ENCODE measurements at places on chromosomes 1 and 21.
A peak's percentile ranks its signal among the peaks of the same experiment; 100 is the strongest.

DNA sequence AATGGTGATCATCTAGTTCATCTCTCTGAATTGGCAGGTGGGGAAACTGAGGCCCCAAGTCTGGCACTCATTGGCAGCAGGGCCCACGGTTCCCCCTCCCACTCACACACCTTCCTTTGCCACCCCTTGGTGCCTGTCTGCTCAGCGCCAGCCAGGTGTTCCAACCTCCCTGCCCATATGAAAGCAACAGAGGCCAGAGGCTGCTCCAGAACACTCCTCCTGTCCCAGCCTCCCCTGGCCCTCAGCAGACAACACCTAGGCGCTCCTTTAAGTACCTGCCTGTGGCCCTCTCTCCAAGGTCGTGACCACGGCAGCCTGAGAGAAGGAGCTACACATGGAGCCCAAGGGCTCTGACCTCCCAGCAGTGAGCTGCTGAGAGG, 362.3 kb upstream of the VAMP3 start:
- DNase-seq: no peak

DNA sequence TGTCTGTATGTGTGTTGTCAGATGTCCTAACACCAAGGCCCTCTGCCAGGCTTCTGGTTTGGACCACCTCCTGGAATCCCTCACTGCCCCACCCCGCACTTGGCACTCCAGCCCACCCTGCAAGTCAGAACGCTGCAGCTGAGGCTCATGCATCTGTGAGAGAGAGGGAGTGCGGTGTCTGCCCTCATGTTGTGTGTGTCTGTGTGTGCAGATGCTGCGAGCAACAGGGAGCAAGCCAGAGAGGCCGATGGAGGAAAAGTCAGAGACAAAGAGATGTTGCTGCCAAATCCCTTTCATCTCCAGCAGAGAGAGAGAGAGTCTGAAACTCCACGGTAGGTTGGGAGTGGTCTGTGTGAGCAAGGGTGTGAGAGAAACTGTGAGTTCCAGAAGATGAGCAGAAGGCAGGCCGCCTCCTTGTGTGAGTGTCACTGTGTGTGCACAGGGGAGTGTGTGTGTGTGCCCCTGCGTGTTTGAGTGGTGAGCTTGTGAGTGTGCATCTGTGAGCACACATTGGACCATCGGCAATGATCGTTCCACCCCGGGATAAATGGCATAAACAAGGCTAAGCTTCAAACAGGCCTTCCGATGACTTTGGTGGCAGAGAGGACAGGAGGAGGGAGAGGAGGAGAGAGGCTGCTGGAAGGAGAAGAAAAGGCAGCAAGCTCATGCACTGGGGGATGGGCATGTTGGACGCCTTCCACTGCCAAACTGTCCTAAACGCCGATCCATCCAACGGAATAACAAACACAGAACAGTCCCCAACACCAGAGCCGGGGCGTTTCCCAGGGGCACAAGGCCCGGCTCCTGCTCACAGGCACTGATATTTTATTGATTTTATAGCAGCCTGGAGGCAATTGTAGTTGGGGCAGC, 99.2 kb upstream of the GRIK3 start:
- no peak for DNase-seq

GRCh38 chr1:9891207-9891606, 18.9 kb downstream of the CTNNBIP1 start:
- DNase-seq: no peak

GRCh38 chr1:77538956-77539518, 143.4 kb downstream of the ZZZ3 start:
- peak; percentile 79 for DNase-seq

- no peak for DNase-seq
These were observed 170.0 kb downstream of the GALNT2 start for GRCh38 chr1:230237009-230237370.

- no peak for DNase-seq
These were observed 157.9 kb upstream of the NBPF11 start for GRCh38 chr1:148309940-148310500.

DNA sequence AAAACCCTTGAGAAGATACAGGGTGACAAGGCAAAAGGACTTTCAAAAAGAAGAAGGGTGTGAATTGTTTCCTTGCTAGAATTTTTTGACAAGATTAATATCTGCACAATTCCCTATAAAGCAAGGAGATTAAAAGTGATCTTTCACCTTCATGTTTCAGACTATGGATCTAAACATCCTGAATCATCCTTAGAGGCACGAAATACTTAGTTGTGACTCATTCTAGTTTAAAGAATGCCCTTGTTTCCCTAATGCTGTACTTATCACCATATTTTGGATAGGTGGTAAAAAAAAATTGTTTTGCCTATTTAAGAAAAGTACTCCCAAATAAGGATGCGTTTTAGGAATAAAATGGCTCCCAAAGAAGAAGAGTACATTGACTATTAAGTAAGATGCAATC, 415.1 kb downstream of the LRRIQ3 start:
- no peak for DNase-seq

- no peak for DNase-seq
These were observed 9.4 kb upstream of the NEK2 start for GRCh38 chr1:211684791-211685190.

GRCh38 chr1:221169447-221169889, 290.2 kb downstream of the HLX start:
- DNase-seq: no peak

GRCh38 chr1:56931211-56931610, 34.6 kb downstream of the C8B start:
- DNase-seq: no peak

DNA sequence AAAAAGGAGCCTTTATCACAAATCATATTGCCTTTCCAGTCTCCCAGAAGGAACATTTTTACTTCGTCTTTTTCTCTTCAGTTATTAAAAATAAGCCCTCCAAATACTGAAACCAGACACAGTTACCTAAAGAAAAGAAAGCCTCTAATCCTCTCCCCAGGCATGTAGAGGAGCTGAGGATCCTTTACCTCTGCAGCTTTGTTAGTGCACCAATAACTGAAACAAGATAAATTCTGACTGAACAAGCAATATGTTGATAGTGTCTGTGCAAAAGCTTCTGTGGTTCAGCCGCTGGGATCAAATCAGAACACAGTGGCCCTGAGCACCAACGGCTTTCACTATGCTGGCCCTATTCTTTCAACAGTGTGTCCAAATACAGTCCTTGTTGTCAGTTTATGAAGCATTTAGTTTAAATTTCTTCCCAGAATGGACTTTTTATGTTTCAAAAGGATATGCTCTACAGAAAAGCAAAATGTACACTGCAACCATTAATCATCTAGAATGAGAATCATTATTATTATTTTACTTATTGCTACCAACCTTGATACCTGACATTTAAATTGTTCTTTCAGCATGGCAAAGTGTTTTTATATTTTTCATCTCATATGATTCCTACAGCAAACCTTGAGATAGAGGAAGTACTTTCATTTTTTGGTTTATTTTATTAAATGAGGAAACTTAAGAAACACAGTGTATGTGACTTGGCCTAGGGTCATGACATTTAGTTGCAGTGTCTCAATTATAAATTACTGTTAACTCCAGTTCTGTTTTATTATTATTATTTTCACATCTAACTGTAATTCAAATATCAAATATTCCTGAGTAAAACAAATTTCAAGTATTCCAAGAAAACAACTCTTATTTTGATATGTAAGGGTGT, 217.9 kb downstream of the NEGR1 start:
- DNase-seq: no peak

GRCh38 chr1:228994676-228995594, 259.7 kb downstream of the RHOU start:
- no peak for DNase-seq

DNA sequence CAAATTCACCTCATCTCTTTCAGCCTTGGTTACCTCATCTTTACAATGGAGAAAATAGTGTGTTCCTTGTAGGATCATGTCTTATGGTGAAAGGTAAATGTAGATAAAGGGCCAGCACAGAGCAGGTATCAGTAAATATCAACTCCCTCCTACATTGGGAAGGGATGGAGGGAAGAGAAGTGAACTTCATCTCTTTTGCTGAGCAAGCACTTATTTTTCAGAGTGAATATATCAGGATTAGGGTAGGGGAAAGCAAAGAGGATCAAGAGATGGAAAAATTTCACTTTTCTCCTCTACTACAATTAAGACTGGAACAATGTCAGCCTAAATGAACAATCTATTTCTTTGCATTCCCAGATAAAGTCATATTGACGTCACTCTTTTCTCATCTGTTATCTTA, 193.8 kb upstream of the JUN start:
- no peak for DNase-seq

- DNase-seq: no peak
These were observed 35.7 kb upstream of the DUSP10 start for GRCh38 chr1:221777431-221778072.

- no peak for DNase-seq
These were observed 2.2 kb upstream of the FBLIM1 start for GRCh38 chr1:15756143-15757015.

GRCh38 chr21:16979574-16979973, 533.3 kb upstream of the CXADR start:
- no peak for DNase-seq

DNA sequence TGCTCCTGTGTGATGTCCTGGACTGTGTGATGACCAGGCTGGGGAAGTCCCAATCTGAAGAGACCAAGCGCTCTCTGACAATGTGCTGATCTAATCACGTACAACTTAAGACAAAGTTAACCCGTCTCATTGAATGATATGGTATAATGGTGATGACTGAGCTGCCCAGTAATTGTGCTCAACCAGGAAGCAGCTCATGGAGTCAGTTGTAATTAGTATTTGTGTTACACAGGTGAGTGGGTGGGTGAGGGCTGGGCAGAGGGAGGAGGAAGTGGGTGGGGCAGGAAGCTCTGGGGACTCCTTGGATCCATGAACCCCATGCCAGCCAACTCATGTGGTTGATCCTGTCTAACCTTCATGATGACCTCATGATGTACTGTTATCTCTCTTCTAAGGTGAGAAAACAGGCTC, 8.7 kb upstream of the ECE1 start:
- DNase-seq: no peak

DNA sequence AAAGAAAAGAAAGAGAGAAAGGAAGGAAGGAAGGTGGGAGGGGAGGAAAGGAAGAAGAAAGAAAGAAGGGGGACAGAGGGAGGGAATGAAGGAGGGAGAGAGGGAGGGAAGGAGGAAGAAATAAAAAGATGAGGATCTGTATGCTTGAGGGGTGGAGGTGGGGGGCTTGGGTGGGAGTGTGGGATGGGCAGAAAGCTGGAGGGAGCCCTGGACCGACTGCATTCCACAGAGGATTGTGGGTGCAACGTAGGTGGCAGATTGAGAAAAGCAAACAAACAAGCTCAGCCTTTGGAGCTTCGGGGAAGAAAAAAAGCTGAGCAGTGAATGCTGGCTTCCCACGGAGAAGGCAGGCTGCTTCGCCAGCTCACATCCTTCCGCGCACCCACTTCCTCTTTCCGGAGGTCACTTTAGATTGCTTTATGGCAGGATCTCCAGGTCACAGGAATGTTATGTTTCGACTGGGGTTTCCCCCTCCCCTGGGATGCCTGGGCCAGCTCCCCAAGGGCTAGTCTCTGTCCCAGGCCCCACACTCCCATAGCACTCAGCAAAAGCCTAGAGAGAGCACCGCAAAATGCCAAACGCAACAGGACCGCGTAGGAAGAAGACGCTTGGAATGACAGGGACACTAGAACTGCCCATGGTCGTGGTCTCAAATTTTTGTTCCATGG, 20.7 kb upstream of the LGALS8 start:
- DNase-seq: peak; percentile 64

DNA sequence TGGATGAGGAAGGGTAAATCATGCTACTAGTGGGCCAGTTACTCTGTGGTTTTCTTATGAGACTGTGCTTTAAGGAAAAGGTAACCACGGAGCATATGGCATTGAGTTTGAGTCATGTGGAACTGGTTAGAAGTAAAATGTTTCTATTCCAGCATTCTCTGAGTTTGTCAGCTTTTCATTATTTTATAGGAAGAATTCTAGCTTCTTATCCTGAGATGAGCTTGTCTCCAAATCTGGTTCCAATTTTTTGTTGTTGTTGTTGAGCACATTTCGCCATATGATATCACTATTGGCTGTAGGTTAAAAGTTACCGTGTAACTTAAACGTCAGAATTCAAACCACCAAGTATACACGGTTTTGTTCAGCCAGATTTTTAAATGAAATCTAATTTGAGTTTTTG, 69.9 kb downstream of the ATF6 start:
- no peak for DNase-seq
